ENCODE measurements at places on chromosomes 2 and 18.

DNA sequence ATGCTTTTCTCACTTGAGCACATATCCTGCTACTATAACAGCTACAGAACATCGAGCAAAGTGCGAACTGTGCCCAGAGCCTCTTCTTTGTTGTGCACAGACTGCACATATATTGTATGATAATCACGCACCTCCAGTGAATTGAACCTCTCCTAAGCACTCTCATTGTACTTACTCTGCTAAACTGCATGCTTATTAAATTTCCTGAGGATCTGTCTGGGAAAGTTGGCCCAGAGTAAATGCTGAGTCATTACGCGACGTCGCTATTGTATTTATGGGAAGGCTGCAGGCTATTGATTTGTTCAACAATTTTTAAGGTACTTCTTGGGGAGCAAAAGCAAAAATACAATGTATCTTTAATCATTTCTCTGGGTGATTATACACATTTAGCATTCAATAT is 399.6 kb upstream of the DSEL start:
- no peak for DNase-seq

DNA sequence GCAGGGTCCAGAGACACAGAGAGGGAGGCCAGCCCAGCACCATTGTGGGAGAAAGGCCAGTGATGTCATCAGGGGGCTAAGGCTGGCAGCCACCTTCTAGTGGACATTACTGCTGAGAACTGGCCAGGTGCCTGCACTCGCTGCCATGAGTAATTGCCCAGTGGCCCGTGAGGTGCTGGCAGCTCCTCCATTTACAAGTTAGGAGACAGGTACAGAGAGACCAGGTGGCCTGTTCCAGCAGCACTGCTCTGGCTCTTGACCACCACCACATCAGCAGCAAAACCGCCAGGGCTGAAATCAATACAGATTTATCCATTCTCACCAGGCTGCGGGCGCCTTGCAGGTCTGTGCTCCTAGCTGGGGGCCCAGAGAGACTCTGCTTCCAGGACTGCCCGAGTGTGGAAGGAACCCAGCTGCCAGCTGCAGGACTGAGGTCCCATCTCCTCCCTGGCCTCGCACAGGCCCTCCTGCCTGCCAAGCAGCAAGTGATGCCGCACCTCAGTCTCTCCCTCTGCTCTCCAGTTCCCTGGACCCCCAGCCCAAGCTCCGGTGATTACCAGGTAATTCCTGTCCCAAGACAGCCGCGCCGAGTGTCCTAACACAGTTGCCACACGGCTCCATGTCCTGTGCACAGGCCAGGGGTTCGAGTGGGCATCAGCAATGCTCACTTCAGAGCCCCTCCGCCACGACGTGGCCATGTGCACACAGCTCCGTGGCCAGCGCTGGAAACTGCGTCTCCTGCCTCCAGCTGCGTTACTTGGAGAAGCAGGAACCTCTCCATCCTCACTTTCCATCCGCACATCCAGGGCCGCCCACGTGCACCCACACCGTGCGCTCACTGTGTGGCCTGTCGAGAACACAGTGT is 101.0 kb upstream of the CTDP1 start:
- DNase-seq: no peak

DNA sequence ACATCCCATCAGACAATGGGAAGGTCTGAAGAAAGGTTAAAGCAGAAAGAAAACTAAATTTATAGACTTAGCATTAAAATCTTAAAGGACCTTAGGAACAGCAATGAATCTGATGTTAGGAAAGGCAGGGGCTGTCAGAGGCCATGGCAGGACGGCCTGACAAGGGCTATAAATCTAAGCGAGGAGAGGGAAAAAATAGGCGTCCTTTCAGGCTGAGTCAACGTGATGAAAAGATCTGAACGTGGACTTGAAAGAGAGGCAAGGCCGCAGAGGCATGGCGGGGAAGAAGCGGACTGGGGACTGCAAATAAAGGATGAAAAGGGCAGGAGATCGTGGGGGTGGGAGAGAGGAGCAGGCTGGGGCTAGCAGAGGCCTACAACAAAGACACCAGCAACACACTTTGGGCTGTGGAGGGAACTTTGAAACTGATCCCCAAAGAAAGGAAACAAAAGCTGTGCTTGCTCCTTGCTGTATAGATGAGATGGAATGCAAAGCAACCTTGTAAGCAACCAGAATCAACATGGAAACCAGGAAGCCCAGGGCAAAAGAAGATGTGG is 145.6 kb downstream of the NRP2 start:
- no peak for DNase-seq

DNA sequence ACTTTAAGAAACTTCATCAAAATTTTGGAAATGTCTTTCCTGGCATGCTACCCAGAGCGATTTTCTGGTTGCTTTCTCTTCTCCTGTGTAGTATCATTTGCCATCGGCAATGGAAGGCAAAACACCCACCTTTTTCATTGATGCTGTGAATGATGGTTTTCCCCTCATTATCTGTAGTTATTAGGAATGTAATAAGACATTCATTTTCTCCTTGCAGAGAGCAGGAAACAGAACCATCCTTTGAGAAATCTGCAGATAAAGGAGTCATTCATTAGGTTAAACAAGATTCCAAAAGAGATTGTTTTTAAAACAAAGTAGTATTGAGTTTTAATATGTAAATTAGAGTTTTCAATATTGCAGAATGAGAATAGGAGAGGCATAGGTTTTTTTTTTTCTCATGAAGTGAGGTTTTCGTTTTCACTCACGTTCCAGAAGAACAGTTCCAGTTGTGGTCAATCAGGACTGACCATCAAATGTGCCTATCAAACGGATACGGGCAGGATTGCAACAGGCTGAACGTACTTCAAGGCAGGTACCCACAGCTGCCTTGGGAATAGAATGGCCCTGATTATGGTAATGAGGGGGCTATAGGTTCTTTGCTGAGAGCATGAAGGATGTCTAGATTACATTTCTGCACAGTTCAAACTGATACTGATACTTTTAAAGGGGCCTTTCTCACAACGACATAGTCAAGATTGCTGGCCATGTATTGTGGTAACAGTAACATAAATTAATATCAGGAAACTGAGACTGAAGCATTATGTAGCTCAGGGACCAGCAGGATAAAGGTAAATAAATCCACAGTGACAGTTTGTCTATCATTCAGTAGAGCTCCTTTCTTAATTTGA is 49.8 kb upstream of the PLA2R1 start:
- DNase-seq: no peak

- DNase-seq: no peak
These were observed 541.9 kb downstream of the TMX3 start for GRCh38 chr18:68172842-68173549.

- DNase-seq: no peak
These were observed 4.2 kb downstream of the RPRM start for GRCh38 chr2:153474407-153474806.

- no peak for DNase-seq
These were observed 120.0 kb downstream of the AQP4 start for GRCh38 chr18:26745288-26746181.

All from CD4-positive, alpha-beta T cell treated with Interleukin-4 for 1 hour (primary cell).